ENCODE measurements at places on chromosomes 11 and 22.

DNA sequence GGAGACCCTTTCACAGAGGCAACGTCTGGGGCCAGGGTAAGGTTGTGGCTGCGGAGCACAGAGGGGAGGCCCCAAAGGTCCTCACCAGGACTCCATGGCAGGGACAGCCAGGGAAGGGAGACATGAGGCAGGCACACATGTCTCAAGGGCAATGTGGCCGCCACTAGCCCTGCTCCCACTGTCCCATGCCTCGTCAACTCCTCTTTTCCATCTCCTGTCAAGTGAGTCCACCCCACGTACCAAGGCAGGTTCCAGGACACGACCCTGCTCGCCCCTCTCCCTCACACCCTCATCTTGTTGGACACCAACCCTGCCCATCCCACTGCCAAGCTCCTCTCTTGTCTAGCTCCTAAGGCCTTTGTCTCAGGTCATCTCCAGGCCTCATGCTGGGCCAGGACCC, 73.2 kb downstream of the RRM1 start:
- DNase-seq, result no peak

GRCh38 chr11:44065161-44065661, 859 bp upstream of the ACCS start:
- DNase-seq, result no peak

DNA sequence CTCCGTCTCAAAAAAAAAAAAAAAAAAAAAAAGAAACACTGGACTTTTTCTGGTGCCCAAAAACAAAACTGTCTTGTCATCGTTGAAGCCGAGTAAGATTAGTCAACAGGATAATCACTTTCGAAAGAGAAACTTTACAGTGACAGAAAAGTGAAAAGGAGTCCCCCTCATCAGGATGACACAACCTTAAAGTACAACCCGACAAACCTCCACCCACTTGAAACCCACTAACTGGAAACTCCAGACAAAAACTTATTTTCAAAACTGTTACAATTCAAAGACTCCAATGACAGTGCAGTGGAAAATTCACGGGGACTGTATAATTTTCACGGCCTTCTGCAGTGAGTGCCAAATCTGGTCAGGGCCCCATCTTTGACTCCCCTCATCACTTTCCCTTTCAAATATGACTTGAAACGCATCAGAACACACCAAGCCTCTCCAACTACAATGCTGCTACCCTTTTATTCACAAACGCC, 1.3 kb downstream of the DENND5A start:
- no peak for DNase-seq

- DNase-seq, result no peak
Measured at GRCh38 chr11:117005758-117006157, 92.5 kb downstream of the SIK3 start.

GRCh38 chr22:41660416-41660815, 28.3 kb downstream of the SNU13 start:
- peak; percentile 35 for DNase-seq

DNA sequence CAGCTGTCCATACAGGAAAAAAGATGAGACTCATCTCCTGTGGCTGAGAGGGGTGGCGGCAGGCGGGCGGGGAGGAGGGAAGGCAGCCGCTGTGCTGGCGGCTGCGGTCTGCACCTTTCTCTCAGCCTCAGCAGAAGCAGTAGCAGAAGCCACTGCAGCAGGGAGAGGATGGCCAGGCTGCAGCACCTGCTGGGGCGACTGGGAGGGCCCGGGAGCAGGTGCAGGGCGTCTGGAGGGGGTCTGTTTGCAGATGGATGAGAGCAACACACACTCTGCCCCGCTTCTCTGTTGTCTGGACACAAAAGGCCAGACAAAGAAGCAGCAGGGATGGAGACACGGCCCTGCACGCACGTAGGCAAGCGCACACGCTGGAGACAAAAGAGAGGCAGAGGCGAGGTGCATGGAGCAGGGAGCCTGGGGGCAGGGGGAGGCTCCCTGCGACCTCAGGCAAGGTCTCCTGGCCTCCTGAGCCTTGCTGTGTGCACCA, 9.3 kb upstream of the MIAT start:
- no peak for DNase-seq

DNA sequence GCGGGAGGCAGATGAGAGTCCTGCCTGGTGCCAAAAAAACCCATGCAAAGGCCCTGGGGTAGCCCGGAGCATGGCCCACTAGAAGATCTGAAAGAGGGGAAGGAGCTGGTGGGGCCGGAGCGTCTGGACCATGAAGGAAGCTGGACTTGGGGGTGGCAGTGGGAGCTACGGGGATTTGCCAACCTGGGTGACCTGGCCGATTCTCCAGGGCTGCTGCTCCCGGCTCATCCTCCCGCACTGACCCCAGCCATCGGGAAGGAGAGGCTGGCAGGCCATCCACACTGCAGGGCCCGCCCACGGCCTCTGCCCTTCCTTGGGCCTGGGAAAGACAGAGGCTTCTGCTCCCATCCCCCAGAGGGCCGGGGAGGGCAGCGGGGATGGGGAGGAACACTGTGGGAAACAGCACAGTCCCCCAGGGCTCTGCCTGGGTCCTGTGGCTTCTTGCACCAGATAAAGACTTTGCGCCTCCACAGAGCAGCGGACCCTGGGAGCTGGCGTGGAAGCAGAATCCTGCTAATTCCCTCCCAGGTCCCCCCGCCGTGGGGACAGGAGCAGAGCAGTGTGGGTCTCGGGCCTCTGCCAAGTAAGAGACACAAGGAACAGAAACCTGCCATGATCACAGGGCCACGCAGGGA, 87.1 kb upstream of the LINC01488 start:
- no peak for DNase-seq

- DNase-seq, result no peak
Measured at GRCh38 chr11:61056981-61057380, 45.3 kb upstream of the CD5 start.

DNA sequence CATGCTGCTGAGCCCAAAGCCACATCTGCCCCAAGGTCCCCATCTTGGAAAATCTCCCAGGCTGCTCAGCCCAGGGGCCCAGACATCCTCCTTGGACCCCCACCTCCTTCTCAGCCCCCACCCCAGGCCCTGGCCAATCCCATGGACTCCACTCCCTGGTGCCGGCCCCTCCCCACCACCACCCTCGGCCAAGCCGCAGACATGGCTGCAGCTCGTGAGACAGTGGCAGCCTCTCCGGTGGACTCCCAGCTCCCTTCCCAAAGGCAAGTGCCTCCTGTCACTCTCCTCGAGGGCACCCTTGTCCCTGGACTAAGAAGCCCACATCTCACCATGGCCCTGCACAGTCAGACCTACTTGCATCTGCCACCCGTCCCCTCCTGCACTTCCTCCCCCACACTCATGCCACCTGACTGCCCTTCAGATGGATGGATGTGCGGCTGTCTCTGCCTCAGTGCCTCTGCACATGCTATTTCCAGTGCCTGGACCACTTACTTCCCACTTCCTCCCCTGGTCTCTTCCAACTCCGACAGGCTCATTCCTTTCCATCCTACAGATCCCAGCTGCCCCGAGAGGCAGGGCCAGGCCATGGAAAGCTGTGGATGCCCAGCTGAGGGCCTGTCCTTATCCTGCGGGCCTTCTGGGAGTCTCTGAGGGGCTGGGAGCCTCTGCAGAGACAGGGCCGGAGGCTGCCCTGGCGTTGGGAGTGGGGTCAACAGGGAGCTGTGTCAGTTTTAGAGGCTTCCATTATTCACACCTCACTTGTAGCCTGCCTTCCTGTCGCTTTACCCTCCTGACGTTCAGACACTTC, 25.5 kb upstream of the RFPL3 start:
- DNase-seq, result no peak

DNA sequence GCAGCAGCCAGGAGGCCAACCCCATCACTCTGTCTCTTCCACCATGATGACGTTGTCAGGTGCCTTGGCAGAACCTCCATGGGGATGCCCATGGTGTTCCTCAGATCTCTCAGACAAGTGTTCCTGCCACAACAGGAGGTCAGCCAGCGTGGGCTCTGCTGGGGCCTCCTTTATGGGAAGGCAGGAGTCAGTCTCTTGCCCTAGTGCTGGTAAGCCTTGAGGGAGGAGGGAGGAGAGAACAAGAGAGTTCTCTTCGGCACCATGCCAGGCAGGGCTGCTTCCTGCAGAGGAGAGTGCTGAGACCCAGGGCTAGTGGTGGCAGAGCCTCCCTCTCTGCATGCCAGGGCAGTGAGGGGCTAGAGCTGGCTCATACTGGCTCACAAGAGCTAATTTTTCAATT, 32.5 kb downstream of the GNAZ start:
- no peak for DNase-seq

GRCh38 chr11:28090052-28090749, 17.8 kb downstream of the KIF18A start:
- DNase-seq, result no peak

DNA sequence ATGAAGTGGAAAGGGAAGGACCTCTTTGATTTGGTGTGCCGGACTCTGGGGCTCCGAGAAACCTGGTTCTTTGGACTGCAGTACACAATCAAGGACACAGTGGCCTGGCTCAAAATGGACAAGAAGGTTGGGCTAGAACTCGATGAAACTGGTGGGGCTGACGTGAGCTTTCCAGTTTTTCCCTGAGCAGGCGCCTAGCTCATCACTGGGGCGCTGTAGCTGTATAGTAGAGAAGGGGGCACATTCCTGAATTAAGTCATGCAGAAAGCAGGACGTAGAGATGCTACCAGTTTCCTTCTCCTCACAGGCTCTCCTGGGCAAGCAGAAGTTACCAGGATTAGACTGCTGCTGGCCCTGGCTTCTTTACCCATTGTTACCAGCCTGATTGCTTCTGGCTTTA, 33.3 kb downstream of the NF2 start:
- no peak for DNase-seq

GRCh38 chr11:64226507-64227051, 505 bp downstream of the NUDT22 start:
- peak; percentile 64 for DNase-seq

DNA sequence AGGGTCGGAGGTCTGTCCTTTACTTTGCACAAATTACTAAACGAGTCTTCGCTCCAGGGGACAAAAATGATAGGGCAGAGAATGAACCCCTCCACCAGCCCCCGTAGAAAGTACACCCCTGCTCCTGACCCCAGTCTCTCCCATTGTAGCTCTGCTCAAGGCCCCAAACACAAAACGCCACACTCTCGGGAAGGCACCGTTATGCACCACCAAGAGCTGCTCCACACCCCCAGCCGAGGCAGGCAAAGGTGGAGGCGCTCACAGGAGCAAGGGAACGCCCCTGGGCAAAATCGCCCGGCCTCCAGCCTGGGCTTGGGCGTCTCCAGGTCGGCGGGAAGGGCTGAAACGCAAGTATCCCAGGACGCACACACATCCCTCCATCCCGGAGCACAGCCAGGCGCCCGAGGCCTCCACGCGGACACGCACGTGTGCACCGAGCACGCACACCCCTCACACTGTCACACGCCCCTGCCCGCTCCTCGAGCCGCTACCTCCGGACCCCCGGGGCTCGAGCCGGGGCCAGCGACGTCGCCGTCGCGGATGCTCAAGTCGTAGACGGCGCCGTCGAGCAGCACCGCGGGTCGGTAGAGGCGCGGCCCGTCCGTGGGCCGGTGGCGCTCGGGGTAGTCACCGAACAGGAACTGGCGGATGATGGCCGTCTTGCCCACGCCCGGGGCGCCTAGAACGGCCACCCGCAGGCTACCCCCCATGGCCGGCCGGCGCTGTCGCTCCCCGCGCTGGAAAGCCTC, 786 bp downstream of the RASL10A start:
- DNase-seq, result no peak

DNA sequence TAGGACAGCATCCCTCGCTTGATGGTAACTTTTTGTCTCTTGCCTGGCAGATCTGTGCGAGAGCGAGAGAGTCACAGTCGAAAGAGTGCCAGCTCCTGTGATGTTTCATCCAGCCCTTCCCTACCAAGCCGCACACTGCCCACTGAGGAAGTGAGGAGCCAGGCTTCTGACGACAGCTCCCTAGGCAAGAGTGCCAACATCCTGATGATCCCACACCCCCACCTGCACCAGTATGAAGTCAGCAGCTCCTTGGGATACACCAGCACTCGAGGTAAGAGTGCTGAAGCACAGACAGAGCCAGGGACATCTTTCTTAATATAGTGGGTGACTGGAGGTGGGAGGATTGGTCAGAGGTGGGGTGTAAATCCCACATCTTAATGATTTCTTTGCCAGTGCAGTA, 61.1 kb downstream of the DEPDC5 start:
- no peak for DNase-seq

DNA sequence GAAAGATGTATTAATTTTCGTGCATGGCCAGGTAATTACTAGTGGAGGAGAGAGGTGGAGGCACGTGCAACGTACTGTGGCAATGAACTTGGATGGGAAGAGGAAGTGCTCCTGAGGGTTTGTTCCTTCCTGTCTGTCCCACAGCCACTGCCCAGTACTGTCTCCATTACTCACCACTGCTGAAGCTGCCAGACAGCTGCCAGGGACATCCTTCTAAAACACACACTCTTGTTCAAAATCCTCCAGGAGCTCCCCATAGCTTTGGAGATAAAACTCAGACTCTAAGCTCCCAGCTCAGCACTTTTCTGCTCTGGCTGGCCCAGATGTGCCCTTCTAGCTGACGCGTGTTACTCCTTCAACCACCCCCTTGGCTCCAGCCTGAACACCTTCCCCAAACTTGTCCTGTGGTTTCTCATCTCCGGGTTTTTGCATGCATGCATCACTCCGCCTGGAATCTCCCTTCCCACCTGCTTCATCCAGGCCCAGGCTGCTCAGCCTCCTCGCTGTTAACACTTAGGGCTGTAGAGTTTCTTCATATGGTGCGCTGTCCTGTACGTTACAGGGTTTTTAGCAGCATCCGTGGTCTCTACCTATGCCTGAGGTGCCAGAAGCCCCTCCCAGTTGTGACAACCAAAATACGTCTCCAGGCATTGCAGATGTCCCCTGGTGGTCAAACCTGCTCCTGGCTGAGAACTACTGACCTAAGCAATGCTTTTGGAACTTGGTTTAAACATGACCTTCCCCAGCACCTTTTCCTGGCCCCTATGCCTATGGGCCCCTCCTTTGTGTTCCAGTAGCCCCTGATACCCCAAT, 69.5 kb downstream of the C11orf91 start:
- DNase-seq, result no peak

GRCh38 chr11:23202611-23203010, 342.3 kb upstream of the CCDC179 start:
- DNase-seq, result no peak

DNA sequence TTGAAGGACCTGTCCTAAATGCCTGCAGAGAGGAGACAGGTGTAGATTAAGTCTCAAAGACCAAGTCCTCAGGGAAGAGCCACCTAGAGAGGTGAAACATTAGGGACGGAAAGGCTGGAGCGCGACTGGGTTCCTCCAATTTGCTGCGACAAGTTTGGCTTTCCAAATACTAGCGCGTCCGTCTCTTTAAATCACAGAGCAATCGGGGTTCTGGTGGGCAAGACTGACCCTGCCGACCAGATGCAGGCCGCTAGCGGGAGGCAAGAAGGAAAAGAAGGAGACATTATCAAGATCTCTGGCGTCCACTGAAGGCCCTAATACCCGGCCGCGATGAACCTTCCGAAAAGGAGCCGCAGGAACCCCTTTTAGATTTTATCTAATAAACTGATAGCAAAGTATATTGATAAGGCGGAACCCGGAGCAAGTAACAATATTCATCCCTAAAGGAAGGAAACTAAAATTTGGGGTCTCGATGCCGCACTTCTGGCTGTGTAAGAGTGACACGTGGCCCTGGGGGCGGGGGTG, 128.2 kb upstream of the C11orf58 start:
- no peak for DNase-seq

All from tongue (tissue), 3 donors.